ENCODE measurements at places on chromosomes 2 and 18. TPM values are rescaled to one million over a fixed set of nuclear protein-coding genes. Genes with fewer than 3 reads are reported as not detected.
A peak's percentile ranks its signal among the peaks of the same experiment; 100 is the strongest.

UGT1A10 gene
- total RNA-seq = not detected

GRCh38 chr2:195212586-195212985, 444.4 kb upstream of the SLC39A10 start:
- DNase-seq = no peak

DNA sequence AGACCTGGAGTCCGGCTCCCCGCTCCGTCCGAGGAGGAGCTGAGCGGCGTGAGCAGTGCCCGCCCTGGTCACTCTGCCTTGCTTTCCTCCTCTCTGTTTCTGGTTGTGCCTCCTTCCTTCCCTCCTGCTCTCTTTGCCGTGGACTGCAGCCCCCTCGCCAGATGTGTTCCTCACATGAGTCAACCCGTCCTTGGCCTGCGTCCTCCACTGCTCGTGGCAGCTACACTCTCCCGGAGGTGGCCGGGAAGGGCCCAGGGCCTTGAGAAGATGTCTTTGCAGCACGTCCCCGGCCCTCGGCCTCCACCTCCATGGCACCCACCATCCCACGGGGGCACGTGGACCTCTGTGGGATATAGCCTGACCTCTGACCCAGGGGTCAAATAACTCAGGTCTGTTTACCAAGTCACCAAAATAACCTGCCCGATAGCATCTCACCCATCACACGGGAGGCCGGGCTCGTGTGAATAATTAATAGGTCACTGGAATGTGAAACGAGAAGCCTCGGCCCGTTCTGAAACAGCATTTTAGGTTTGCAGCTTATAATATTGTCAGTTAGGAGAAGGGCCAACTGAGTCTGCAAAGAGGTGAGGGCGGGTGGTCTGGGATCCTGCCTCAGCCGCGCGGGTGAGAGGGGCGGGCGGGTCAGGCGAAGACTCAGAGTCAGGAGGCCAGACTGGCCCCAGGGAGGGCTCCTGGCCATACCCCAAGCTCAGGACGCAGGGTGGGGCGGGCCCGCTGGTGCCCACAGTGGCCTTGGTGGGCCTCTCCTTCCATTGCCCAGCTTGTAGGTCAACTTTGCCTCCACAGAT, 42.6 kb downstream of the NFATC1 start:
- no peak for DNase-seq

- DNase-seq = peak; percentile 77
These were observed 688.4 kb upstream of the PIK3C3 start for GRCh38 chr18:41266616-41267015.

DNA sequence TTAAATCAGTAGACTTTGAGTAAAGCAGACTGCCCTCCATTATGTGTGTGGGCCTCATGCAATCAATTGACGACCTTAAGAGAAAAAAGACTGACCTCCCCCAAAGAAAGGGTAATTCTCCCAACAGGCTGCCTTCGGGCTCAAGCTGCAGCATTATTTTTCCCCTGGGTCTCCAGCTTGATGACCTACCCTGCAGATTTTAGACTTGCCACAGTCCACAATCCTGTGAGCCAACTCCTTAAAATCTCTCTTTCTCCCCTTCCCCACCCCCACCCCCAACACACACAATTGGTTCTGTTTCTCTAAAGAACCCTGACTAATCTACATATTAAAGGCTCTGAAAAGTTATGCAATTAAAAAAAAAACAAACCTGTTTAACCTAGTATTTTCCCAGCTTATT, 89.4 kb downstream of the RNF152 start:
- no peak for DNase-seq
